Sciatic nerve (tissue), 2 donors: ENCODE measurements at places on chromosomes 2 and 18. TPM values are rescaled to one million over a fixed set of nuclear protein-coding genes. Genes with fewer than 3 reads are reported as not detected.

IL36B gene
- total RNA-seq: not detected

CCDC148 gene
- 2.9 TPM for total RNA-seq

TFCP2L1 gene
- 0.27 TPM for total RNA-seq

UPP2 gene
- not detected for total RNA-seq

LRATD1 gene
- 3.0 TPM for total RNA-seq

- no peak for DNase-seq
Measured at GRCh38 chr18:10124967-10125366, 211.2 kb downstream of the VAPA start.

DNA sequence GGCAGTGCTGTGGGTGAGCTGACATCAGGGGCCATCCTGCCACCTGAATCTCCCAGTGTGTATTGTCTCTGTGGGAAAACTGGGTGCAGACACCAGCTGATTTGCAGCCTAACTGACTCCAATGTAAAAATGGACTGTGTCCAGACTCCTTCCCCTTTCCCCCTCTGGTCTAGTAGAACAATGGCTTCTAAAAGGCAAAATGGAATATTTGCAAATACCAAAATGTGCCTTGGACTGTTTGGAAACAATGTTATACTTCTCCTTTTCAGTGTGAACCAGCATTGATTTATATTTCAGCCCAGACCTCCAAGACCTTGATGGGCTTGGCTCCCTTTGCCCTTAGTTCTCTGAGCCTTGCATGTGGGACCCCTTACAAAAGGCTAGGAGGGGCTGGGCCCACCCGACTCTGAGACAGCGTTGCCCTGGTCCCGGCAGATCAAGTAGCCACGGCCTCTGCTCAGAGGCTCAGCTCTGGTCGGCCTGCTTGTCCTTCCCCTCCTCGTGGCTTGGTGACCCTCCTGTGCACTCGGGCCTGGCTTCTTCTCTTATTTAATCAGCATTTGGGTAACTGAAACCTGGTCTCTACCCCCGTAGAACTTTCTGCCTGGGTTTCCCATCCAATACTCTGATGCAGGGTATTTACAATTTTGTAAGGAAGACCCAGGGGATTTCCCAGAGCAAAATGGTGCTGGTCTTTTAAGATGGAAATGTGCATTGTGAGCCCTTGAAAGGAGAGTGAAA is 18.0 kb upstream of the ACKR3 start:
- DNase-seq: no peak

DNA sequence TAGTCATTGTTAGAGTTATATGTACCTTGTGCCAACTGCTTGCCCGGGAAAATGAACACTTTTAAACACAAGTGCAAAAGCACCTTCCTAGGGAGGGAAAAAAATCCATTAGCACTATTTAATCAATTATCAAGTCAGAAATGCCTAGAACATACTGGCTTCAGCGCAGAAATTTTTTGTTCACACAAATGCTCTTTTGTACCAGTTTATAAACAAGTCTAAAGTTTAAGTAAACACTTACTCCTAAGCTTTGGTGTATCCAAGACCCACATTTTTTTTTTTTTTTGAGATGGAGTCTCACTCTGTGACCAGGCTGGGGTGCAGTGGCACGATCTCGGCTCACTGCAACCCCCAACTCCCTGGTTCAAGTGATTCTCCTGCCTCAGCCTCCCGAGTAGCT is 30.6 kb downstream of the GFPT1 start:
- no peak for DNase-seq

GRCh38 chr2:113963965-113964364 is 74.1 kb downstream of the ACTR3 start:
- no peak for DNase-seq
